ENCODE measurements at places on chromosomes 1 and 21.

- DNase-seq, result no peak
Measured at GRCh38 chr1:56444960-56445646, 134.3 kb downstream of the PLPP3 start.

DNA sequence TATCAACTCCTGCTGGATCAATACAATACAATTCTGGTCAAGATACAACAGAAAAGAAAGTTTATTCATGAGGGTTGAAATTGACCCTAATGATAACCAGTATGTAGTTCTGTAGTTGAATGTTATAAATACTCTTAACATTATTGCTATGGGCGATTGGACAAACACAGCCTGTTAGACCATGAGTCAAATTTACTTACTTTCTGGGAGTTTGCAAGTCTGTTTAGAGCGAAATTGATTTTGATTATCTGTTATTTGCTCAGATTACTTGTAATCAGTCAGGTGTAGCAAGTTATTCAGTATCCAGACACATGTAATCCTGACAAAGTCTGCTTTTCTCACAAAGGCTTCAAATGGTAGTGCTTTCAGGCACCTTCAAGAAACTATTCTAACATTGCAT lies 216.6 kb upstream of the B3GALT2 start:
- DNase-seq, result no peak

GRCh38 chr1:29282135-29282923 lies 46.0 kb downstream of the PTPRU start:
- no peak for DNase-seq

- DNase-seq, result no peak
Measured at GRCh38 chr1:31227891-31228568, 11.7 kb downstream of the NKAIN1 start.

- DNase-seq, result no peak
Measured at GRCh38 chr1:65064981-65065380, 83.0 kb upstream of the AK4 start.

GRCh38 chr1:21966247-21967000 lies 10.4 kb upstream of the CELA3B start:
- DNase-seq, result peak; percentile 70

GRCh38 chr1:25555753-25556092 lies 12.3 kb downstream of the LDLRAP1 start:
- no peak for DNase-seq

GRCh38 chr1:170604065-170604464 lies 59.9 kb upstream of the PRRX1 start:
- no peak for DNase-seq

DNA sequence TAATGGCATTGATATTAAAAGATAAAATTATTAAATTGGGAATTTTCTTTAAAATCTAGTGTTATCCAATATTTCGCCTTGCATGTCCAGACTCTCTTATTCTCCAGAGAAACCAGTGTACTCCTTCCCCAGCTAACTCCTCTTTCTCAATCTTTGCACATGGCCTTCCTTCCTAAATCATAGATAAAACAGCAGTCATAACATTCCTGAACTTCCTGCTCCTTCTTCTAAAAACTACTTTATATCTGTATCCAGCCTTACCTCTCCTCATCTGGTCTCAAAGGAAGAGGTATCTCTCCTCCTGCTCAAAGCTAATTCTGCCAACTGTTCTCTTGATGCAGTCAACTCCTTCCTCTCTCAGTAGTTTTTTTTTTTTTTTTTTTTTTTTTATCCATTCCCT lies 39.5 kb upstream of the NEK7 start:
- DNase-seq, result peak; percentile 53

- peak; percentile 54 for DNase-seq
Measured at GRCh38 chr1:21082073-21082472, 94.6 kb downstream of the EIF4G3 start.

DNA sequence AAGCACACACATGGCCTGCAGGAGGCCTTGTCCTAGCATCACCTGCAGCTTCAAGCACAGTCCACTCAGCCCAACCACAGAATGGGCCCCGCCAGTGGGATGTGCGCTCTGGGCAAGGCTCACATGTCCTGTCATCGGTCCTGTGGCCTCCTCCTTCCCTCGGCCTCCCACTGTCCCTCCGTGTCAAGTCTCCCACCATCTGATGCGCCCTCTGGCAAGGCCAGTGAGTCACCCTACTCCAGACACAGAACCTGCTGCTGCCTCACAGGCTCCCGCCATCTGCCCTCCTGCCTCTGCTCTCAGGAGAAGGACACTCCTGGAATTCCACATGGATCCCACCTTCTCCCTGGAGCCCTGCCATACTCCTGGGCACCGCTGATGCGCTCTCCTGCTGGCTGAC lies 14.2 kb downstream of the KCNAB2 start:
- DNase-seq, result no peak

DNA sequence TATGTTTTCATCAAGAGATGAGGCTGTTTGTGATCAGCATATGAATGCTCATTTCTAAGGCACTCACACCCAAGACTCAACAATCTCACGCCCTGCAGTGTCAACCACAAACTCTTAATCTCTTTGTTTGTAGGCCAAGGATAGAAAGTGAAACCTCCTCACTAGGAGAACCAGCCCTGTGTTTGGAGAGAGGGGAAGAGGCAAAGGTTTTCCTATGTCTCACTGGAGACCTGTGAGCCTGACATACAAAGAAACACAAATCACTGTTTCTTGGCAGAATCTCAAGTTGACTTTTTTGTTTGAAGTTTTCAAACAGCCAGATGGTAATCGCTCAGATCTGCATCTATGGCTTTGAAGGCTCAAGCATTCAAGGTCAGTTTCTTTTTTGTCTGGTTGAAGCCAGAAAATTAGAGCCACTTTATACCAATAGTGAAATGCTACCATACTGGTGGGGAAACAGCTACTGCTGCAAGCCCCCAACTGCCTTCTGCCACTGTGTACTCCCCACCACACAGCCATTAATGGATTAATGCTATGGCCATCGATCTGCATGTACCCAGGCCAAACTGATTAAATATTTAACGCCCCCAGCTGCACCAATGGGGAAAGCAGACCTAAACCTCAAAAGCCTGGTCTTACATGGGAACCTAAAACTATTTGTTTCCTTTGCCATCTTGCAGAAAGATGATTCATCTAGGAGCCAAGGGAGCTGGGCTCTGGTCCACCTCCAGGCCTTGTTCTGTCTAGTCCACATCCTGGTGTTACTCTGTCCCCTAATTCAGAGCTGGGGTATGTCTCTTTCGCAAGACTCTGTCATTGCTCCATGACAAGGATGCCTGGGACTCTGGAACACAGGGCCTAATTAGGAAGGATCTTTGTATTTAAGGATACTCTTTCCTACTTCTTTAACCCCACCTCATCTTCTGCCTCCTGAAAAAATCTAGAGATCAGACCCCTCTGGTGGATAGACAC lies 16.3 kb downstream of the PDZK1 start:
- peak; percentile 93 for DNase-seq

- peak; percentile 44 for DNase-seq
Measured at GRCh38 chr1:205791568-205792180, 16.4 kb upstream of the RAB29 start.

DNA sequence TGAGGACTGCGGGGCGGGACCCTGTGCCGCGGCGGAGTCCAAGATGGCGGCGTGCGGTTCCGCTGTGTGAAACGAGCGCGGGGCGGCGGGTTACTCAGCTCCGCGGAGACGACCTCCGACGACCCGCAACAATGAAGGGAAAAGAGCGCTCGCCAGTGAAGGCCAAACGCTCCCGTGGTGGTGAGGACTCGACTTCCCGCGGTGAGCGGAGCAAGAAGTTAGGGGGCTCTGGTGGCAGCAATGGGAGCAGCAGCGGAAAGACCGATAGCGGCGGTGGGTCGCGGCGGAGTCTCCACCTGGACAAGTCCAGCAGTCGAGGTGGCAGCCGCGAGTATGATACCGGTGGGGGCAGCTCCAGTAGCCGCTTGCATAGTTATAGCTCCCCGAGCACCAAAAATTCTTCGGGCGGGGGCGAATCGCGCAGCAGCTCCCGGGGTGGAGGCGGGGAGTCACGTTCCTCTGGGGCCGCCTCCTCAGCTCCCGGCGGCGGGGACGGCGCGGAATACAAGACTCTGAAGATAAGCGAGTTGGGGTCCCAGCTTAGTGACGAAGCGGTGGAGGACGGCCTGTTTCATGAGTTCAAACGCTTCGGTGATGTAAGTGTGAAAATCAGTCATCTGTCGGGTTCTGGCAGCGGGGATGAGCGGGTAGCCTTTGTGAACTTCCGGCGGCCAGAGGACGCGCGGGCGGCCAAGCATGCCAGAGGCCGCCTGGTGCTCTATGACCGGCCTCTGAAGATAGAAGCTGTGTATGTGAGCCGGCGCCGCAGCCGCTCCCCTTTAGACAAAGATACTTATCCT lies 430 bp downstream of the RBM15 start:
- DNase-seq, result peak; percentile 42

GRCh38 chr1:173410133-173410793 lies 66.9 kb upstream of the PRDX6 start:
- DNase-seq, result no peak

DNA sequence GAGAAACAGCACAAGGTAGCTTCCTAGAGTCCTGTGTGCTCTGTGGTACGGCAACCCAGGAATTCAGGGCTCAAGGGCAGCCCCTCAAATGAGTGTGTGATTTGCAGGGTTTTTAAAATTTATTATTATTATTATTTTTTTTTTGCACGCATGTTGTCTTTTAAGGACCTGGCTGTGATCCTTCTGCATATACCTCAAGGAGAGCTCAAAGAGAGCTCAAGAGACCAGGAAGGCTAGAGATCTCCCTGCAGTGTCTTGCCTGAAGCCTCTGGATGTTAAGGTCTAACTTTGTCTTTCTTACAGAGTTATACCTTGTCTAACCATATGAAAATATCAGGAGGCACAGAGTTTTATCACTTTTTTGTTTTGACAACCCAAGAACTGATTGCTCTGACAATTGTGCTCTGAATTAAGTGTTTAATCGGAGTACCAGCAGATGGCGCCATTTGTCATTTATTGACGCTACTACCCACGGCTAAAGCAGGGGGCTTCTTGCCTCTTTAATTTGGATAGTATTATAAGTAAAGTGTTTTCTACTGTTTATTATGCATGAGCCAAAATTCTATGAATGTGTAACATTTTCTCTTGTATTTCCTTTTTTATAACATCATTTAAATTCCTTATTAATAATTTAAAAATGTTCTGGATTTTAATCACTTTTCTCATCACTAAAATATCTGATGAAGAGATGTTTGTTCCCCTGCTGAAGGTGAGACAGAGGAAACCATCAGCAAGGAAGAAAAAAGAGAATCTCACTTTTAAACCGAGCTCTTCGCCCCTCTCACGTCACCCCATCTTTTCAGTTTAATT lies 35.8 kb upstream of the LMO4 start:
- DNase-seq, result peak; percentile 53

DNA sequence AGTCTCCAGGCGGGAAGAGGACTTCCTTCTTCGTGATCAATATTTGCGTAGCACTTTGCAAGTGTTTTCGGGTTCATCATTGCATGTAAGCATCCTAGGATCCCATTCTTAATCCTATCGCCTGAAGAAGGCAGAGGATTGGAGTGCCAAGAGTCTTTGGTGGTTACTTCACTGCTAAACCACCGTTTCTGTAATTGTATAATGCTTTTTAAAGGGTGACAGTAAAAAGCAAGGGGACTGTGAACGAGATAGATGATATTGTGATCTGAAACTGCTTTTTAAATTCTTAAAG lies 345 bp upstream of the ALDH9A1 start:
- DNase-seq, result no peak

- no peak for DNase-seq
Measured at GRCh38 chr1:39036678-39037077, 10.5 kb downstream of the NDUFS5 start.

- DNase-seq, result no peak
Measured at GRCh38 chr1:204980840-204981405, 62.1 kb upstream of the CNTN2 start.

DNA sequence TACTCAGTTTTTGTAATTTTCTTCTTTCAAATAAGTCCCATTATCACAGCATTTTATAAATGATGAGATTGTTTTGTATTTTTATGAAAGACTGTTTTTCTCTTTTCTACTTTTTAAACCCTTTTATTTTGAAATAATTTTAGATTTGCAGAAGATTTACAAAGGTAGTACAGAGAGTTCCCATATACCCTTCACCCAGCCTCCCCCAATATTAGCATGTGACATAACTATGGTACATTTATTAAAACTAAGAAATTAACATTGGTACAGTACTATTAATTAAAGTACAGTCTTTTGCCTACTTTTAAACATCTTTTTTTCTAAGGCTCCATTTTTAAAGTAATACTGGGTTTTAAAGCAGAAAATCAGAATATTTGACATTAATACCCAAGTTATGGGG lies 35.6 kb upstream of the LAMC2 start:
- DNase-seq, result no peak
